Stimulated activated naive CD4-positive, alpha-beta T cell treated with Interleukin-2 at 50 U/mL for 16 hours (primary cell): ENCODE measurements at places on chromosomes 16 and 17.

DNA sequence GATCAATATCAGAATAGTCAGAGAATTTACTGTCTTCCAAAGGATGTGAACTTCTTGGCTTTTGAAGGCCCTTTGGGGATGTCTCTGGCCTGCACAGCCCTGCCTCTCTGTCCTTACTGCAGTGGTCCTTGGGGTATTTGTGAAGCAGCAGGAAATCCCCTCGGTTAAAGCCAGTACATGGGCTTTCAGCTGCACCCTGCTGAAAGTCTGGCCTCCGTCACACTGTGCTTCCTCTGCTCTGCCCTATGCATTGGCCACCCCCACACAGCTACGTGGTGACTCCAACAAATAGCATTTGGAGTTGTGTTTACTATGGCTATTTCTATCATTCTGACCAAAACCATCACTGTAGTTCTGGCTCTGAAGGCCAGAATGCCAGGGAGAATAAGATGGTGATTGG lies 21.2 kb downstream of the SYCE1L start:
- DNase-seq, result no peak

- no peak for DNase-seq
These were observed 187.6 kb downstream of the RGS9 start for GRCh38 chr17:65324611-65325342.

GRCh38 chr17:9329251-9329921 lies 246.2 kb downstream of the STX8 start:
- no peak for DNase-seq

DNA sequence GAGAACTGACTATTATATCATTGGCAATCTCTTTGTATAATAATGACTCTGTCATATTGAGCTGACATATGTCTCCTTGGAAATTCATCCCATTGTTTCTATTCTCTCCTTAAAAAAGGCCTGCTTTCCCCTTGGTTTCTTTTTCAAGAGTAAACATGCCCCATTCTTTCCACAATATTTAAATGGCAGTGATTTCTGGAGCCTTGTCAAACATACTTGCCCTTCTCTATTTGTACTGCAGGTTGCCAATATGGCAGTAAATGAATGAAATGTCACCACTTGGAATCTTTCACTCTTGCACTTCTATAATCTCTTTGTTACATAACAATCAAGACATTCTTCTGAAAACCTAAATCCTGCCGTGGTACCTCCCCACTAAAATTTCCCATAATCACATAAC lies 1265.1 kb upstream of the CDH8 start:
- DNase-seq, result no peak

DNA sequence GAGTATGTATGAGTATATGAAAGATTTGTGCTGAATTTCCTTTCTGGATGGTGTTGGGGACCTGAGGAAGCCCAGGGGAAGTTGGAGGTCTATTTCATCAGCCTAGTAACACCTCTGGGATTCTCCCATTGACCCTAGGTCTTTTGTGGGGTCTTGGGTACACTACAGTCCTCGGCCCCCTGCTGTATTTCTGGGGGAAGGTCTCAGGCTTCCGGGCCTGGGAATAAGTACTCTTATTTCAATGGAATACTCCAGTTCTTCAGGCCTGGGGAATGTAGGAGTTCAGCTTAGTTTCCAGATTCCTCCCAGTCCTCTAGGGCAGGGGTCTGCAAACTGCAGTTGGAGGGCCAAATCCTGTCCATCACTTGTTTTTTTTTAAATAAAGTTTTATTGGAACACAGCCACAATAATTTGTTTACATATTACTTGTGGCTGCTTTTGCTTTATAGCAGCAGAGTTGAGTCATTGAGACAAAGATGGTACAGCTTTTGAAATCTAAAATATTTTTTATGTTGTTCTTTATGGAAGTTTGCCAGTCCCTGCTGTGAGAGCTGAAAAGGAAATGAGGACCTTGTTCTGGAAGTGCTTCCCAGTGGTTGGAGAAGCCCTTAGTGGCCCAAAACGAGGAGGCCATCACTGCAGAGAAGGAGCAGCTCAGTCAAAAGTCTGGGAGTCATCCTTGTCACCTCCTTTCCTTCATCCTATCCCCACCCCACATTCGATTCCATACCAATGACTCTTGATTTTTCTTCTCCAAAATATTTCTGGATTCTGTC lies 142.5 kb upstream of the HS3ST2 start:
- no peak for DNase-seq

DNA sequence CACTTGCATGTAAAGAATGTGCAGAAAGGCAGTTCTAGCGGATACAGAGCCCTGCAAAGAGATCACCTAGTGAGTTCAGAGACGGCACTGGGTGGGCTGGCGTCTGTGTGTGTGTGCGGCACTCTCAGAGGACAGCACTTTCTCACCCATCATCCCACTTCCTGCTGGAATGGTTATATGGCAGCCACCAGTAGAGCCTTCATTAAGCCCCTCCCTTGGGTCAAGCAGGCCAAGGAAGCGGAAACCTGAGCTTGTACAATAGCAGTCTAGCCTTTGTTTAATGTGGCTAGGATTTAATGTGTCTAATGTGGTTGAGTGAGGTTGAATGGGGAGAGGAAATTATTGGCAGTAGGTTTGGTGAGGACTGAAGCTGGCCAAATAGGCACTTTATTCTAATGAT lies 88.3 kb upstream of the ELAC2 start:
- no peak for DNase-seq

GRCh38 chr17:44389281-44389680 lies at the start of gene ITGA2B:
Gene ITGA2B, minus strand, starts transcription at chr17:44389649. Its CDS starts 176 bp downstream, at chr17:44389473.
- DNase-seq, result no peak

DNA sequence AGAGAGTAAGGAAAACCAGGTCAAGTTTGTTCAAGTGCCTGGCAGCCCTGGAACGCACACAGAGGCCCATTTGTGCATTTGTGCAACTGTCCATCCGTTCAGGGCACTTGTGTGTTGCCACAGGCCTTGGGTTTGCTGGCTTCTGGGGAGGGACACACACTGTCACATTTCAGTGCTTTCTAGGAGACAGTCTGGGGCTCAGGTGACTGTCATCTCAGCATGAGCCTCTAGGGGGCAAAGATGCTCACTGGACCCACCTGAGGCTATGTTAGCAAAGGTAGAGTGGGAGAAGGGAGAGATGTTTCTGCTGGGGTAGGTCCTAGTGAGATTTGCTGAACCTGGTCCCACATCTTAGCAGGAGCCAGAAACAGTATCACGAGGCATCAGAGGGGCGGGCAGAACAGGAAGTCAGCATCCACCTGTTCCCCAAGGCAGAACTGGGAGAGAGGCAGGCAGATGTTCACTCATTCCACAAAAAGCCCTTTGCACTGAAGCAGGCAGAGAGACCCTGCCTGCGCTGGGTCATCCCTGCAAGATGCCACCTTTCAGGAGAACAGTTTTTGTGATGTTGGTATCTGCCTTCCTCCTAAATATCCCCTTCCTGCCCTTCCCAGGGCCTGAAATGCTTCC lies 48.5 kb downstream of the RAI1 start:
- DNase-seq, result peak; percentile 25
